Caco-2 (cell line): ENCODE measurements at places on chromosomes 12 and 14.
A peak's percentile ranks its signal among the peaks of the same experiment; 100 is the strongest.

DNA sequence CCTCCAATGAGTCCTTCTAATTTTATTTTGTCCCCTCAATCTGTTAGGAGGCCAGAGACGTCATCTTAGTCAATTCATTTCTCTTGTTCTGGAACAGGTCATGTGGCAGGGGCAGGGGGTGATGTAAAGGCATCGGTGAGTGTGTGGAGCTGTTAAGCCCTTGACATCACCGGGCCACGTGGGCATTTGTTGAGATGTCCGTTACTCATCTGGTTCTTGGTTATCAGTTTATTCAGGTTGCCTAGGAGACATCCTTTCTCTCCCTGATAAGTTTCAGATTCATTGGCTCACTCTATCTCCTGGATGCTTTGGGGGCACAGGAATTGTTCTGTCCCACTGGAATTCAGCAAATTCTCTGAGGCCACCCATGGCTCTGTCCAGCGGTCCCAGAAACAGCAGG, 33.6 kb upstream of the SEL1L start:
- DNase-seq, result no peak

- peak; percentile 62 for DNase-seq
These were observed 1.9 kb upstream of the PIWIL1 start for GRCh38 chr12:130335517-130336392.

DNA sequence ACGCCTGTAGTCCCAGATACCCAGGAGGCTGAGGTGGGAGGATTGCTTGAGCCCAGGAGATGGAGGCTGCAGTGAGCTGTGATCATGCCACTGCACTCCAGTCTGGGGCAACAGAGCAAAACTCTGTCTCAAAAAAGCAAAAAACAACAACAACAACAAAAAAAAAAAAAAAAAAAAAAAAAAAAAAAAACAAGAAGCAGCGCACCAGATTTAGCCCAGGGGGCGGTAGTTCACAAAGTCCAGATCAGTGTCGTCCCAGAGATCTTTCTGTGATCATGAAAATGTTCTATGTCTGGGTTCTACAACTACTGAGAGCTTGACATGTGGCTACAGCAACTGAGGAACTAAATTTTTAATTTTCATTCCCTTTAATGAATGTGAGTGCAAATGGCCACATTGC, 27.4 kb downstream of the OAS2 start:
- DNase-seq, result no peak

DNA sequence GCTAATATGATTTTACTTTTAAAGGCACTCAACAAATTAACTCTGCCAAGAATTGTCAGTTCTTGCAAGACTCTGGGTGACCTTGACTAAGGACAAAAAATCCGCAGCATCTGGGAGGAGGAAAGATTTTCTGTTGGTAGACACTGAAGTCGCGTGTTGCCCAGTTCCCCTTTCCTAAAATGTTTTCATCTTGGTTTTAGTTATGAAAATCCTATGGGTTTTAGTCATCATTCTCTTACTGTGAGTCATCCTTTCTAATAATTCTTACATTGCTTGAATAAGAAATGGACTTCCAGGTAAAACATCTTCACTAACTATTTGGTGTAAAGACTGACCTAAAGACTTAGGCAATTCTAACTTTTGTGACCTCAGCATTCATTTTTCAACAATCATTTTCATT, 9.1 kb downstream of the GSG1 start:
- no peak for DNase-seq

GRCh38 chr14:49052521-49052920, 533.7 kb downstream of the RPS29 start:
- DNase-seq, result no peak

GRCh38 chr12:24911271-24911791, 37.6 kb downstream of the BCAT1 start:
- DNase-seq, result peak; percentile 95

DNA sequence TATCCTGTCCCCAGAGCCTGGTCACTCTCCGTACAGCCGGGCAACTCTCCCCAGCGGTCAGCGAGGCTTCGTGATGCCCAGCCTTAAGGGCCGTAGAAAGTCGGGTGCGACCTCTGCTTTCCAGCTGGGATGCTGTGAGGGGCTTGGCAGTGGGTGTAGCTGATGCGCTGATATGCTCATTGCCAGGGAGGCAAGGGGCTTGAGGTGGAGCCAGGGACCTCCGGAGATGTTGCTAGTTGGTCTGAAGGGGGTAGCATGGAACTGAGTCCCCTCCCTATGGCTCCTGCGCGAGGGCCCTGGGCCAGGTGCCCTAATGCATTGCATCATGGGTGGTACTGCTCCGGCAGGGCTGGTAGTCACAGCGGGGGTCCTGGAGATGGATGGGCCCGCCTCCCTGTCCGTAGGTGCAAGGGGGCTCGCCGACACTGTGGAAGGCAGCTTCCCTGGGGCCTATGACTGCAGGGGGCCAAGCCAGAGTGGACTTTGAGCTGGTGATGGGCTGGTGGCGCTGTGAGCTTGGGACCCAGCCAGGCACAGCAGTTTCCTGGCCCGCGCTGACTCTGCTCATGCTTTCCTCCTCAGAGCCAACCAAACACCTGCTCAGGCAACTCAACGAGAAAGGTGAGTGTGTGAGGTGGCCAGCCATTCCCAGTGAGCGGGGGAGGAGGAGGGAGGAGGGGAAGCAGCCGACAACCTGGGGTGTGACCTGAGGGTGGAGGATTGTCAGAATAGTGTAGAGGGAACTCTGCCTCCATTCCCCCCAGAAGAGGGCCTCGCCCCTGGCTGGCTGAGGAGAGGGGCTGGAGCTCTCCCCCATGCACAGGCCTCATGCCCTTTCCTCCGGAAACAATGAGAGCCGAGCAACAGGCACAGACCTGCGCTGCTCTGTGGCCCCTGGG, 32.3 kb downstream of the PLEKHG3 start:
- DNase-seq, result no peak

DNA sequence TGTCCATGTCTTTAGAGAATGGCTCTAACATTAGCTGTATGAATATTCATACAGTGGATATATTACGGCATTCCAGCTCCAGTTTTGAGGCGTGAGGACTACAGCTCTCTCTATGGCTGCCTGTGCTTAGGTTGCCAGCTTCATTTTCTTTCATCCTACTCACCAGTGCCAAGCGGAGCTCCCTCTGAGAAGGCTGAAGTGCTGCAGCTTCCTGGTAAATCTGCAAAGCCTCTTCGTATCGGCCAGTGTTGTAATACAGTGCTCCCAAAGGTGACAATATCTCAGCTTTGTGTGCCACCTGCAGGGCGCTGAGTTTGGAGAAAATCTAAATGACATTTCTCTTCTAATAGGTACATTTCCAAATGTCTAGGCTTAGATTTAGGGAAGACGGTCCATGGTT, 19.8 kb upstream of the OVCH1 start:
- DNase-seq, result no peak

GRCh38 chr12:113069751-113070116, 13.2 kb downstream of the DTX1 start:
- DNase-seq, result no peak

GRCh38 chr12:108315486-108316105, 23.5 kb downstream of the CMKLR1 start:
- no peak for DNase-seq

DNA sequence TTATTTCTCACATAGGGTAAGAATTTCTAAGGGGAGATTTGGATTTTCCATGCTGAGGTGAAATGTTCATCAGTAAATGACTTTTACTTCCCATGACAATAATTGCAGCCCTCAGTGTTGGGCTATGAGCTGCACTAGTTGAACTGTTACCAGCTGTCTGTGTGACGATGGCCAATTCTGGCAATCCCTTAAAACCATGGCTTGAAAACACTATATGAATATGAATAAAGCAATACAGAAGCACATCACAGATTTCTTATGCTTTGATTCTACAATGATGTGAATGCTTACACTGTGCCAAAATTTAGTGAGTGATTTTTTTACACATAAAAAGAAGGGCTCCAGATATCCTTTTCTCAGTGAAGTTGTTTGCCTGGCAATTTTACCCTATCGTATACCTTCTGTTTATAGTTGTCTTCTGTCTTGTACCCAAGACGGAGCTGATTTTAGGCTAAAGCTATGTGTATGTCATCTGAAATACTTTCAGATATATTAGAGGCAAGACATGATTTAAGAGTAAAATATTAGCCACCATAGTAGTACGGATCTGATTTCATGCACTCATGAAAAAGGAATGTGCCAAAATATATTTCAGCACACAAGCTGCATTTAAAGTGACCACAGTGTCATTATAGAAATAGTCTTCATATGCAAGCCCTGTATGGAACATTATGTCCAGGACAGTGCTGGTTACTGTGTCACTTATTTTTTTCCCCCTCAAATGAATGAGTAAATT, 52.0 kb downstream of the SLC38A4 start:
- no peak for DNase-seq

DNA sequence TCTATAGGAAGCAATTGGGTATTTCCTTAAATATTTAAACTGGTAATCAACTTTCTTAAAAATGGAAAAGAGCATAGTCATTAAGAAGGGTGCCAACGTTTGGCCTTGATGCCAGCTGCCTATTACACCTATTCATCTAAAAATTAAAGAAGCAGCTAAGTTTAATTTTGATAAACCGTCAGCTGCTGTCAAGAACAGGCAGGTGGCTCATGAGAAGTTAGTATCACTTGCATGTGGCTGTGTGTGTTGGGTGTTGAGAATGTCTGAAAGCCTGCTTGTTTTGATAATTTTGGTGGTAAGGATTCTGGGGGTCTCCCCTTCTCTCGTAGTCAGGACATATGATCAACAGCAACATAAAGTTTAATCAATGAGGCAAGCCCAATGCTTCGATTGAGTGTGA, 6.5 kb downstream of the GLRX5 start:
- DNase-seq, result no peak

DNA sequence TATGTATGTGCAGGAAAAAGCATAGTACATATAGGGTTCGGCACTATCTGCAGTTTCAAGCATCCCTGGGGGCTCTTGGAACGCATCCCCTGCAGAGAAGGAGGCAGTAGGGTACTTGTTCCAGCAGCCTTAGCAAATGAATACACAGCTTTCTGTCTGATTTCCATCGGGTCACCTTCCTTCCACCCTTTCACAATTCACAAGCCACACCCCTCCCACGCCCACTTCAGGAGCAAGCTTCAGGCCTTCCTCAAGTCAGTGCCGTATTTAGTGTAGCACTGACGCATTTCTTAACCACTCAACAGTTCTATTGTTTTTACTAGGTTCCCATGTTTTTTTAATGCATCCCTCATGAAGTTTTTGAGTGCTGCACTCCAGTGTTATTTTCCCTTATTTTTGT, 64.2 kb downstream of the CLMN start:
- peak; percentile 67 for DNase-seq

DNA sequence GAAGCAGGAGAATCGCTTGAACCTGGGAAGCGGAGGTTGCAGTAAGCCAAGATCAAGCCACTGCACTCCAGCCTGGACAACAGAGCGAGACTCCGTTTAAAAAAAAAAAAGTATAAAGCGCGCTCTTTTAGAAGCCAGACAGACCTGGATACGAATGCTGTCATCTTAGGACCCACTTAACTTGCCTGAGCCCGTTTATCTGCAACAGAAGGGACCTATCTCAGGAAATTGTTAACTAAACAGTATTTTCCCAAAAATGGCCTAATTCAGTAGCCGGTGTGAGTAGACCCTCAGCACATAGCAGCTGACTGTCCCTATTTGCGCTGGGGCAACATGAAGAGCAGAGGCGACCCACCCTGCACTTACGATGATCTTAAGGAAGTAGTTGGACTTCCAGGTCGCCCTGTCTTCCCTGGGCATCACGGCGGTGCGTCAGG, 529 bp downstream of the RPLP0 start:
- DNase-seq, result no peak

DNA sequence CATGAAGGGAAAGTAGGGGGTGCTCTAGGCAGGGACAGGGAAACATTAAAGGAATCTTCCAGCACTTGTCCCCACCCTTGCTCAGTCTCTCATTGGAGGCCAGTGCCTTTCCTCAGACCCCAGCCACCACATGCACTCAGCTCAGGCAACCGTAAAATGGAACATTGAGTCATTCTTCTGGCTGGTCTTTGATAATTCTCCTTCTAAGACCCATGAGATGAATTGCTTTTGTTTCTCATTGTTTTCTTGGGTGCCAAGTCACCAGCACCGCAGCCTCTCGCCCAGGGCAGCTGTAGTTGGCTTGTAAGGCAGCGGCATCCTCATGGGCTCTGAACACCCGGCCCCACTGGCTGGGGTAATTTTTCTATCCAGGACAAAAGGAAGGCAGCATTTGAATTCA, 108.2 kb downstream of the PHETA1 start:
- DNase-seq, result no peak

GRCh38 chr12:57840726-57841125, 5.8 kb downstream of the CTDSP2 start:
- DNase-seq, result no peak

DNA sequence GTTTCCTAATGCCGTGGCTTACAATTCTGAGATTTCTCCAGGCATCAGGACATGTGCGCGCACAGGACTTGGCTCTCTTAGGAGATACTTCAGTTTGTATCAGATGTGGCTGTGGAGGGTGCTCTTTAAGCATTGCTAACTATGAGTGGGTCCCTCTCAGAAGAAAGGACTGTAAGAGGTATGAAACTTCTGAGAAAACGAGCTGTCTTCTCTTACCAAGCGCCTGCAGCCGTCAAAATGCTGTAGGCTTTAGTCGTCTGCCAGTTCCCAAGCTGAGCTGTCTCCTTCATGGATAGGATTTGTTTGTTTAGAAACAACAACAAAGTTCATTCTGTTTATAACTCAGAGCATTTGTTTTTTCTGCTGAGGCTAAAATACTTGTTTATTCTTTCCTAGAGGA, 16.1 kb upstream of the MANSC4 start:
- no peak for DNase-seq

- DNase-seq, result no peak
These were observed 214.1 kb upstream of the FLRT2 start for GRCh38 chr14:85315733-85316290.

DNA sequence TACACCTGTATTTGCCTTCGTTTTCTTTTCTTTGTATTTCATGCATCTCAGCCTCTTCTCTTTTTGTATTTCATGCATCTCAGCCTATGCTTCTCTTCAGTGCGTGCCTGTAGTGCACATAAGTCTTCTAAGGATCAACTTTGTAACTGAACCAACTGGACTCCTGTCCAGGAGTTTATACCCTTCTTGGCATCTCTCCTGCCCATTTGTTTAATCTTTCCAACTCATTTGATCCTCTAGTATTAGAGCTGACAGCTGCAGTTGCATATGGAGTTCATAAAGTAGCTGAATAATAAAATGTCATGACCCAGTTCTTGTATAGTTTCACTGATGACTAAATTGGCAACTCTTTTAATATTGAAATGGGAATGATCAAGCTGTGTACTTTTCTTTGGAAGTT, 89.7 kb downstream of the FGD4 start:
- DNase-seq, result no peak

- DNase-seq, result no peak
These were observed 27.1 kb downstream of the ACTN1 start for GRCh38 chr14:68951800-68952530.

DNA sequence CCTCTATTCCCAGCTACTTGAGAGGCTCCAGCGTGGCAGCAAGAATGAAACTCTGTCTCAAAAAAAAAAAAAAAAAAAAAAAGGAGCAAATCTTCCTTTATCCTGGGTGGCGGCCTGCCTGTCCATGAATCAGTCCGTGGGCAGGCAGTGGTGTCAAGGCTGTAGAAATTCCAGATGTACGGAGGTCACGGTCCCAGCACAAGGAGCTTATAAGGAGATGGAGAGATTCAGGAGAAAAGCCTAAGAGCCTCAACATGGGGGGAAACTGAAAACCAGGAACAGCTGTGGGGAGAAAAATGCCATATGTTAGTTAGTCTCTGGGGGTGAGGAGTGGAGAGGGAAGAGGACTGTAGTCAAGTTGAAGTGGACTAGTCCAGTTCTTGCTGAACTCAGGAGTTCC, 130.5 kb upstream of the CRY1 start:
- no peak for DNase-seq
